ENCODE measurements at places on chromosomes 1 and 21.

DNA sequence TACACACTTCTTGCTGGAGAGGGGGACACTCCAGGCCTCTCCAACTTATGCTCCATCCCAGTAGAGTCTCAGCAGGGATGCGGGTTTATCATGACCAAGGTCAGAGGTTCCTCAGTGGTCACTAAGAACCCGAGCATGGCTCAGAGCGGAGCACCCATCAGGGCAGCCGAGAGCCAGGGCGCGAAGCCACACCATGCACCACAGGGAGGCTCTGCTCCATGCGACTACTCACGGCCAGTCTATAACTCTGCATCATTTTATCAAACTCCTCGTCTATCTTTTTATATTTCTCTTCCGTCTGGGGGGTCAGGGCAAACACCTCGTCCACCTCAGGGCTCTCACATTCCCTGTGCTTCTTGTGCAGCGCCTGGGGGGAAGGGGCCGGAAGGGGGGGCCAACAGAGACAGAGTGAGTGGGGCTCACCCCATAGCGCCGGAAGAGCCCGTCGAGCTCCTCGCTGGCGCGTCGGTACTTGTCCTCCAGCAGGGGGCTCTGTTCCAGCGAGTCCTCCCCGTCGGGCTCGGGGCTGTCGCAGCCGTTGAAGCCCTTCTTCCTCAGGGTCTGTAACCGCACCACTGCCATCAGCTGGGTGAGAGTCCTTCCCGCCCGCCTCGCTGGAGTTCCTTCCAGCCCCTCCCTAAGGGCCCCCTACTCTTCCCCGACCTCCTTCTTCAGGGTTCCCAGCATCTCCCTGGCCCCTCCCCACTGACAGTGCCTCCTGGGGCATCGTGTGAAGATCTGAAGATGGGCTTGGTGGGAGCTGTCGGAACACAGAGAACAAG lies 20.0 kb downstream of the MEF2D start:
- DNase-seq, result peak; percentile 80

DNA sequence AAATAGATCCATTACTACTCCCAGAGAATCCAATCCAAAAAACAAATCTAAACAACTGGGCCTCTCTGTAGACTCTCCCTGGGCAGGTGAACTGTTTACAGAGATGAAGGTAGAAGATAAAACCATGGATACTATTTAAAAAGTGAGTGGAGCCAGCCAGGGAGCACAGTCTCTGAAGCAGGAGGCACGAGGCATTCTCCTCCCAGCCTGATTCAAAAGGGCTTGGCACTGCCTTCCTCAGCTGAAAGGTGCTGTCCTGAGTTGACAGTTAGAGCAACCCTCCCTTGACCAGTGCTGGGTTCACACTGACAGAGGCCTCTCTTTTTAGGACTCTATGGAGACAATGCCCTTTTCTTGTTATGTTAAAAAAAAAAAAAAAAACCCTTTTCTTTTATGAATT lies 36.8 kb downstream of the HENMT1 start:
- DNase-seq, result no peak

DNA sequence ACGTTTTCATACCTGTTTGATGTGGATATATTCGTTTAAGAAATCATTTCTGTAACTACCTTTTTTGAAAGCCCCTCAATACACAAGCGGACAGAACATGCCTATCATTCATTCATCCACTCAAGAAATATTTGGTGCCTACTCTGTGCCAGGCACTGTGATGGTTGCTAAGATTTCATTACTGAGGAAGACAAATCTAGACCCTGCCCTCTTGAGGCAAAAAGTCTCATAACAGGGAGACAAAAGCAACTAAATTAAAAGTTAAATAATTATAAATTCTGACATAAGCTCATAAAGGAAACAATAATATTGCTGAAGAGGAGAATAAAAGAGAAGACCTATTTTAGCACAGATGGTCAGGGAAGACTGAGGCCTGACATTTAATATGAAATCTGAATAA lies 203.5 kb upstream of the ZNHIT6 start:
- no peak for DNase-seq

- no peak for DNase-seq
Observed at GRCh38 chr1:39322431-39322830, 117.9 kb downstream of the MACF1 start.

DNA sequence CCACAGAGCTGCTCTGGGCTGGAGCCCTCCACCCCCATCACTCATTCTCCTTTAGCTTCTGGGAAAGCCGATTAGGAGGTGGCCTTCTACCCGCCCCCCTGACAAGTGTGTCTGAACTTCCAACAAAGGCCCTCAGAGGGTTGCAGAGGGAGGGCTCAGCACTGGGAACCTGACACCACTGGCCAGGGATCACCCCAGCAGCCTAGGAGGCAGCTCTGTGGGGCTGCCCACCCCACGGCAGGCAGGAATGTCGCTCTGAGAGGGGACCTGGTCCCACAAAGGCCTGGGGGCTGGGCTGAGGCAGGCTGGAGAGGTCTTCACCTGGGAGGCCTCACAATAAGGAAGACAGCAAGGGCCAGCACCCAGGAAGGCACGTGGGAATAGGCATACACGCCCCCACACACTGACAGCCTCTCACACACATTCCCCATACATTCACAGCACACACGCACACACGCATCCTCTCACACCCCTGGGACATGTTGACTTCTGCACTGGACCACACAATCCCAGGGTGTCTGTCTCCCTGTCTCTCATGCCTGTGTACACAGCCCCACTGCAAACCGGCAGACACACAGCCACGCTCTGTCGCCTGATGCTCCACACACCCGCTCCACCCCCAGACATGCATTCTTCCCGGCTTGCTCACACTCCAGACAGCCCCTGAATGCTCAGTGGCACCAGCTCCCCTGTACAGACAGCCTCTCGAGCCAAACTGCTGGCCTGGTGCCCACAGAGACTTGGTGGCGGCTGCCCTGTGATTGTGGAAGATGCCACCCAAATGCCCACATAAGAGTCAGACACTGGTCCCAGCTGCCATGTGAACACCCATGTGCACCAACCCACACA lies 30.7 kb downstream of the DMBX1 start:
- no peak for DNase-seq

GRCh38 chr21:35359076-35359475 lies 310.0 kb upstream of the RUNX1 start:
- no peak for DNase-seq

GRCh38 chr1:224170748-224171478 lies 12.1 kb upstream of the DEGS1 start:
- DNase-seq, result peak; percentile 48

DNA sequence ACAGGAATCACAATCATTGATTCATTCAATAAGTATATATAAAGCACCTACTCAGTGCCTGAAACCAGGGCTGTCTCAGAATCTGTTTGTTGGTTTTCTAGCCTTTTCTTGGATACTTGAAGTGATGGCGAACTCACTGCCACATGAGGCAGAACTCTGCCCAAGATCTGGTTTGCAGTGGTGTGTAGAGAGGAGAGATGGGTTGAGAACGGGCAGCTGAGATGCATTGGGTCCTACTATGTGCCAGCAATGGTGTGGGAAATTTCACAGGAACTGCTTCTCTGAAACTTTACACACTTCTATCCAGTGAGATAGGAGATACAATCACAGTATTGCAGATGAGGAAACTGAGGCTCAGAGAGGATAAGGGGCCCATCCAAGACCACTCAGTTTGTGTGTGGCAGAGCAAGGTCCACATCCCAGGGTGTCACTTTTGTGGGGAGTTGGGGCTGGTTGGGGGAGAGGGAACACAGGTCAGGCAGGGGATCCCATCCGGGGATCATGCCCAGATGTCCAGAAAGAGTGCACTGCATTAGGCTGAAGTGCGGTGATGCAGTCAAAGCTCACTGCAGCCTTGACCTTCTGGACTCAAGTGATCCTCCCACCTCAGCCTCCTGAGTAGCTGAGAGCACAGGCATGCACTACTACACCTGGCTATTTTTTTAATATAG lies 83.7 kb upstream of the IFFO2 start:
- DNase-seq, result no peak

DNA sequence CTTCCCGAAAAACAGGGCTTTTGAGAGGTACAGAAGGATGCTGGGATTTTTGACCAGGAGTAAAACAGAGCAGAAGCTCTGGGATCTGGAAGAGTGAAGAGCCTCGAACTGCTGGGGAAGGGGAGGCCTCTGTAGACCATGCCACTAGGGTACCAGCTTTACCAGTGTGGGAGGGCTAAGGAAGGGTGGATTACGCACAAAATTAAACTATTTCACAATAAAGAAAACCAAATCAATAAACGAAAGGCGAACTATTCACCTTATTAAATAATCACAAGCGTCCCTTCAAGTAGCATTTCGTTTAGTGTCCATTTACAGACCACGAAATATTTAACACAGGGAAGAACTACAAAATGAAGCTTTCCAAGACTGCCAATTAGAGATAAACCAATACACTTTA lies 723 bp downstream of the CZIB start:
- DNase-seq, result no peak

DNA sequence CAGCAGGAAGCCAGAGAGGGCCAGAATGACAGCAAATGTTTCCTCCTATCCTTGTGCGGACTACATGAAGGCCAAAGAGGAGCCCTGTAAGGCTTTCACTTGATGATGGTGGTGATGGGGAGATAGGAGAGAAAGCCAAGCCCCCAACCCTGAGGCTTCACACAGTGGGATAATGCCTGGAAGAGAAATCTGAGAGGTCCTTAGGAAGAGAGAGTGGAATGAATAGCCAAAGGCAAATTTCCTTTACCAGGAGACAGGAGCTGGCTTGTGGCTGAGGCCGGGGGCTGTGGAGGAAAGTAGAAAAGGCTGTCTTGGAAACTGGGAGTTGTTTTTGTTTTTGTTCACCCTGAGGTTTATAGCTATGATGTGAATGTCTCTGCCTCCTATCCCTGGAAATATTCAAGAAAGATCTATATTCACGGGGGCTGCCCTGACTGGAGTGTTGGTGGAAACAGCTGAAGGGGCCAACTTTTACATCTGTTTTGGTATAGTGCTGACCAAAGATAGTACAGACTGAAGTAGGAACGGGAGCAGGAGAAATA lies 13.0 kb upstream of the RNF19B start:
- DNase-seq, result no peak

DNA sequence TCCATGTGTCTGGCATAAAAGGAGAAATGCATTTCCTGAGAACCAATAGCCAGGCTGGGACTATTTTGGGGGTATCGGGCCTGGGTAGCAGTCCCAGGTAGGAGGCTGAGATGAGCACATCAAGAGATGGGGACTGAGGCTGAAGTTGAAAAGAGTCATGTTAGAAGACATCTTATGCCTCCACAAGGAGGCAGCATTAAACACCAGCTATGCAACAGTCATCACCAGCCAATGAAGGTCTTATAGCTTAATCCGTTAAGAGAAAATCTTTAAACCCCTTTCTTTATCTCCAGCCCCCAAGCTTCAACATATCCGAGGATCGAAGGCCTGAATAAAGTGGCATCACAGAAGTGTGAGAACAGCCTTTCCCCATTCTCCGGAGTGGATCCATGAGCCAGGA lies 640.7 kb upstream of the PTBP2 start:
- DNase-seq, result no peak

- DNase-seq, result no peak
Observed at GRCh38 chr1:93818570-93818959, 60.4 kb downstream of the DNTTIP2 start.

GRCh38 chr1:32886004-32886827 lies at the start of gene HPCA:
Gene HPCA (plus strand): TSS chr1:32886491. CDS start chr1:32888899, 2,408 bp downstream.
- DNase-seq, result peak; percentile 8

DNA sequence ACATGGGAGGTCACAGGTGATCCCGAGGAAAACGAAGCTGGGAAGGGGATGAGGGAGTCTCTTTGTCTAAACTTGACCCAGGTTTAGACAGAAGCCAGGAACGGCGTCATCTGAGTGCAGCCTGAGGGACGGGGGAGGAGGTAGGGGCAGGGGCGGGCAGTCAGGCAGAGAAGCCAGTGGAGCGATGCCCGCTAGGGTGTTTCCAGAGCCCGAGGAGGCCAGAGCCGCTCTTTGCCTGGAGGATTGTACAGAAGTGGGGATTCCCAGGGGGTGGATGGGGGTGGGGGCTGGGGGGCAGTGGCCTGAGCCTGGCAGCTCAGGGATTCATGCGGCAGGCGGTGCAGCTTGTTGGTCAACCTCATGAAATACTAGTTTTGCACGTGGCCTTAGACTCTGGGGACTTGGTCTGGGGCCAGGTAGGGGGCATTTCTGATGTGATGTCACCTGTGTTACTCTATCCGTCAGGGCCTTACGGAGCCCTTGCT lies 58.4 kb downstream of the VPS26C start:
- no peak for DNase-seq

- no peak for DNase-seq
Observed at GRCh38 chr1:93120614-93121013, 41.5 kb downstream of the MTF2 start.

DNA sequence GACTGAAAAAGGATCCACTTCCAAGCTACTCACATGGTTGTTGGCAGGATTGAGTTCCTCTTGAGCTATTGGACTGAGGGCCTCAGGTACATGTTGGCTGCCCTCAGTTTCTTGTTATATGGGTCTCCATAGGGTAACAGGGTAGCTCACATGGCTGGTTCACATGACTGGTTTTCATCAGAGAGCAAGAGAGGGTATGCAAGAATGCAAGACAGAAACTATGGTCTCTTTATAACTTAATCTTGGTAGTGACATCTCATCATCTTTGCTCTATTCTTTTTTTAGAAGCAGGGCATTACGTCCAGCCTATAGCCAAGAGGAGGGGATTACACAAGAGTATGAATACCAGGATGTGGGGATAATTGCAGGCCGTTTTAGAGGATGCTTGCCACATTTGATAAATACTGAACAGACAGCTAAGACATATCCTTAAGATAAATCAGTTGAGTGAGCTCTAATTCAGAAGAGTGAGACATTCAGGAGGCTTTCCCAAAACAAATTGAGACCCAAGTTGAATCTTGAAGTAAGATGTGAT lies 100.2 kb downstream of the HMCN1 start:
- DNase-seq, result no peak

GRCh38 chr1:224486801-224487583 lies 52.4 kb upstream of the WDR26 start:
- no peak for DNase-seq

DNA sequence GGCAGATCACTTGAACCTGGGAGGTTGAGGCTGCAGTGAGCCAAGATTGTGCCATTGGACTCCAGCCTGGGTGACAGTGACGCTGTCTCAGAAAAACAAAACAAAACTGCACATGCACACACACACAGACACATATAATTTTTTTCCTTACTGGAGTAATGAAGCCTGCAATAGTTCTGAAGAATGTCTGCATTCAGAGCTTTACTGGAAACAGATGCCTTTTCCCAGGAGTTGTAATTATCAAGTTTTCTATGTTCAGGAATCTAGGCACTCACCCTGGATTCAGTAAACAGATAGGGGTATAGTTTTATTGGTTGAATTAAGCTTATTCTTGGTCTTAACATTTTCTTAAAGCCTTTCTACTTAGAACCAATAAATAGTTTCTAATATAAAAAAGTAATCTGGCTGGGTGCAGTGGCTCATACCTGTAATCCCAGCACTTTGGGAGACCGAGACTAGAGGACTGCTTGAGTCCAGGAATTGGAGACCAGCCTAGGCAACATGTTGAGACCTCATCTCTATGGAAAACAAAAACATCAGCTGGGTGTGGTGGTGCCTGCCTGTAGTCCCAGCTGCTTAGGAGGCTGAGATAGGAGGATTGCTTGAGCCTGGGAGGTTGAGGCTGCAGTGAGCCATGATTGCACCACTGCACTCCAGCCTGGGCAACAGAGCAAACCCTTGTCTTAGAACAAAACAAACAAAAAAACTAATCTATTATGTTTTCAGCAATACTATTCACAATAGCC lies 15.8 kb downstream of the SPEN start:
- DNase-seq, result no peak
